ENCODE measurements at places on chromosomes 7 and 10.

- no peak for DNase-seq
Measured at GRCh38 chr10:103894441-103894864, 23.5 kb downstream of the STN1 start.

DNA sequence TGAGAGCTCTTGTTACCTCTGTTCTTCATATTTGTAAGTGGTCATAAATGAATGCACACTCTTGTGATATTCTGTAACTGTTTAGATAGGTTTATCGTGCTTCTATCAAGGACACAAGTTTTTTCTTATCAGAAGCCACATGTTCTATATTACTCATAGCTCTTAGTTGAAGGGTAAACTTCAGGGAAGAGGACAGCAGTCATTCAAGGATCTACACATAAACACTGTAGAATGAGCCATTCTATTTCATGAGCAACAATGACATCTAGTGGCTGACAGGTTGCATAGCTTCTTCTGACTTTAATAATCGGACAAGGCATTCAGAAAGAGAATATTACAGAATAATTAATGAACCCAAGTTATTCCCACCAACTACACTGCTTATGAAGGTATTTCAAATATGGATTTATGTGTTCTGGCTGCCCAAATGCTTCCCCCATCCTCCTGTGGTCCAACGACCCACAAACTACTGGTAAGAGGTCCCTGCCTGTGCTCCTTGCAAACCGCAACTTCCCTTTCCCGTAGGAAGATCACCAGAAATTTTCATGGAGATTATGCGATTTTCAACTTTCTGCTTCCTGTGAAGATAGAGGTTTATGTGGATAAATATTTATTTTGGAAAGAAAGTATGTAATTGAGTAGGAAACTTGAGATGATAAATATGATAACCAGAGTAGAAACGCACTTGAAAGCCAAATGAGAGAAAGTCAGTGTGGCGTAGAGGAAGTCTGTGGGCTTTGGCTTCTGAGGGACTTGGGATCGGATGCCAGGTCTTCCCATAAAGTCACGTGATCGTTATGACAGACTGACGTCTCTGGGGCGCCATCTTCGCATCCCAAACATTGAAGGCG lies 16.8 kb upstream of the ABCB5 start:
- DNase-seq: peak; percentile 55

DNA sequence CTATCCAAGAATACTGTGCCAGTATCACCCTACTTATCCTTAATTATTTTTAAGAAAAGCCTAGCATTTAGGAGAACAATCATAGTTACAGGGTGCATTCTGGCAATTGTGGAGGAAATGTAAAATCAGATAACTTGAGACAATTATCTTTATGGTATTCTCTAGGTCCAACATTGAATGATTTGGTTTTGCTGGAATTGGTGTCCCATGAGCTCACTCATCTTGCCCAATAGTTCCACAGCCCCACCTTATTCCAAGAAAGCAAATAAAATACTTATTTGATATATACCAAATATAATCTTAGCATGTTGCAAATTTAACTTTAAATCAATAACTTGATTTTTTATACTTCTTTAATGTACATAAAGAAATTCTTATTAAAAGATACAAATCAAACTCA lies 65.3 kb downstream of the DGKB start:
- DNase-seq: no peak

DNA sequence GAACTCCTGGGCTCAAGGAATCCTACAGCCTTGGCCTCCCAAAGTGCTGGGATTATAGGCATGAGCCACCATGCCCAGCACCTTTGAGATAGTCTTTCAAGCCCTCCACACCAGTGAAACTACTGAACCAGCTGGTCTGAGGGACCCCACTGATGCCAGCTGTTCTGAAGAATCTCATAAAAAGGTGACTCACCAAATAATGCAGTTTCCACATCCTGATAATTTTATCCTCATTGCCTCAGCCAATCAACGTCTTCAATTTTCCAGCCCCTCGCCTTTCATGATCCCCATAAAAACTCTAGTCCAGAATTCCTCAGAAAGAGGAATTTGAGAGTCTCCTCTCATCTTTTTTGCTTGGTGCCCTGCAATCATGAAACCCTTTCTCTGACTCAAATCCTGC lies 1691.6 kb upstream of the LRRTM3 start:
- DNase-seq: no peak

- no peak for DNase-seq
Measured at GRCh38 chr10:23481363-23481961, 42.6 kb downstream of the OTUD1 start.

- DNase-seq: no peak
Measured at GRCh38 chr10:59243611-59244195, 67.3 kb downstream of the PHYHIPL start.
